GM10248 (cell line): ENCODE measurements at places on chromosomes 13 and 19.

GRCh38 chr19:14054099-14054498 is 7.8 kb downstream of the PALM3 start:
- no peak for DNase-seq

- DNase-seq, result no peak
Measured at GRCh38 chr19:57803594-57804325, 11.0 kb downstream of the ZNF552 start.

DNA sequence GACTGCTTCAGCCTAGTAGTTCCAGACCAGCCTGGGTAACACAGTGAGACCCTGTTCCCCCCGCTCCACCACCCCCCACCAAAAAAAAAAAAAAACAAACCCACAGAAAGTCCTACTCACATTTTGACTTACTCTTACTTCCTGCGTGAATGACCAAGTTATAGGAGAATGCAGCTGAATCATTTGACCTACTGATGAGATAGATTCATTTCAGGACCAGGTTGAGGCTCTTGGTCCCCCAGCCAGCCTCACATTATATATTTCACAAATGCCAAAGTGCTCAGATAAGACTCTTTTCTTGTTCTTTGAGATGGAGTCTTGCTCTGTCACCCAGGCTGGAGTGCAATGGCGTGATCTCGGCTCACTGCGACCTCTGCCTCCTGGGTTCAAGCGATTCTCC is 70.2 kb downstream of the KLF5 start:
- no peak for DNase-seq

- DNase-seq, result no peak
Measured at GRCh38 chr19:39342647-39343305, 555 bp downstream of the SAMD4B start.

DNA sequence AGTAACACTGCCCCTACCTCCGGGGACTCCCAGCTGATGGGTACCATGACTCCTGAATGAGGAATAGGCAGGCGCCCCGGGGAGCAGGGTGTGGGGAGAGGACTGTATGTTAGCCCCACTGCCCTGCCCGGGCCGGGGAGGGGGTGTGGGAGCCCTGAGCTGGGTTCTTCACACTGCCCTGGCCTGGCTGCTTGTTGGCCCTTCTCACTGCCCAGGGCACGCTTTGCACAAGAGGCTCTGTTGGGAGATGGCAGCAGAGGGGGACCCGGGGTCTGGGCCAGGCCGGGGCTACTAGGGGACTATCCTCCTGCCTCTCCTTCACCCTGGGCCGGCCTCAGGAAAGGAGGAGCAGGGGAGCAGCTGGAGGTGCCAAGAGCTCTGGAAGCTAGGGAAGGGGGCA is 19.3 kb upstream of the KCTD15 start:
- no peak for DNase-seq
